Adipocyte (in vitro differentiated cells): ENCODE measurements at places on chromosomes 13 and 19.
A peak's percentile ranks its signal among the peaks of the same experiment; 100 is the strongest.

- DNase-seq, result no peak
These were observed 606.7 kb upstream of the KLHL1 start for GRCh38 chr13:70714993-70715392.

- peak; percentile 64 for DNase-seq
These were observed 102.5 kb downstream of the GADD45B start for GRCh38 chr19:2578391-2578890.

GRCh38 chr13:92807353-92807752 lies 419.3 kb upstream of the GPC6 start:
- DNase-seq, result peak; percentile 48

GRCh38 chr13:43883631-43884030 lies 3.9 kb downstream of the LACC1 start:
- no peak for DNase-seq

GRCh38 chr19:58409010-58409790 lies 751 bp downstream of the ZNF584 start:
- peak; percentile 58 for DNase-seq

GRCh38 chr13:57635541-57636085 lies 4.1 kb downstream of the PCDH17 start:
- no peak for DNase-seq

DNA sequence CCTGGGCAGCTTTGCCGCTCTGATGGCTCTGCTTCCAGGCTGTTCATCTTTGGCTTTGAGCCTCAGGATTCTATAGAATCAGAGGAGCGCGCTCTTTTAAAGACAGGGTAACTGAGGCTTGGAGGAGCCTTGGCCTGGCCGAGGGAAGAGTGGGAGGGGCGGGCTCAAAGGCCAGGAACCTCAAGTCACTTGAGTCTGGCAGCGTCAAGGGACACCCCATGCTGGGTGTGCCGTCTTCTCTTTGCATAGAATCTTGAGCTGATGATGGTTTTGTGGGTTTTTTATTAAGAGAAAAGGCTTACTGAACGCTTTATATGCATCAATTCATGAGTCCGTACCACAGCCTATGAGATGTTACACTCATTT lies 1.1 kb downstream of the PGLS start:
- no peak for DNase-seq

GRCh38 chr13:110410936-110411687 lies 104.0 kb downstream of the COL4A2 start:
- DNase-seq, result no peak

GRCh38 chr19:582497-583197 lies 7.0 kb upstream of the HCN2 start:
- DNase-seq, result peak; percentile 36

DNA sequence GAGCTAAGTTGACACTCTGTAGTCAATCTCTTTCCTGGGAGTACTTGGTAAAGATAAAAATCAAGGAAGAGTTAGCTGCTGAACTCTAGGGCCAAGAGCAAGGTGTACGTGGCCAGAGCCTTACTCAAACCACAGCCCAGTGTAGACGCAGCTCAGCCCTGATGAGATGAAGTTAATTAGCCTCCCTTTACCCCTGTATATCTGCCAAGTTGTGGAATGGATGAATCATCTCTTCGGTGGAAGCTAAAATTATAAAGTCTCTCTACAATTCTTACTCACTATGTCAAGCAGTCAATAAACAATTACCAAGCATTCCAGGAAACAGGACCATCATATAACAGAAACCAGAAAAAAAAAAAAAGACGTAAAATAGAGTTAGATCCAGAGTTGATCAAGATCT lies 146.9 kb upstream of the UFM1 start:
- DNase-seq, result peak; percentile 10

DNA sequence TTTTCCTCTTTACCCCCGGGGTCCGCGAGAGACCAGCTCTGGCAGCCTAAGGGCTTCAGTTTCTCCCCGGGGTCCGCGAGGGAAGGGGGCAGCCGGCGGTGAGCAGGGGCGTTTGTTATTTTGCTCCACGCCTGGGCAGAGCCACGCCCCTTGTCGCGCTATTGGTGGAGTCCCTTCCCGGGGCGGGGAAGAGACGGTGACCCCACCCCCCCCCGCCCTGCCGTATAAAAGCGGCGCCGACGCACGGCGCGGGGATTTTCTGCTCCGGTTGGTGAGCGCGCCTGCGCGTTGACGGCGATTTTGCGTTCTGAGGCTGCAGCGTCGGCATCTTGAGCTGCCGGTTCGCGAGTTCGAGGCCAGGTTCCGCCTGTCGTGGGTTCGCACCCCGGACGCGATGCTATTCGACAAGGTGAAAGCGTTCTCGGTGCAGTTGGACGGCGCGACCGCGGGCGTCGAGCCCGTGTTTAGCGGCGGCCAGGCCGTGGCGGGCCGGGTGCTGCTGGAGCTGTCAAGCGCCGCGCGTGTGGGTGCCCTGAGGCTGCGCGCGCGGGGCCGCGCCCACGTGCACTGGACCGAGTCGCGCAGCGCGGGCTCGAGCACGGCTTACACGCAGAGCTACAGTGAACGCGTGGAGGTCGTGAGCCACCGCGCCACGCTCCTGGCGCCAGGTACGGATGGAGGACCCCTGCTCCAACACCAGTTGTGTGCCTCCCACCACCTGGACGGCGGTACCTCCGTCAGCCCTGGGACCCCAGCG lies at the start of gene ARRDC2:
Gene ARRDC2, plus strand, starts transcription at position 254 of the 757 bp plus-strand sequence. Its CDS starts 141 bp downstream, at position 395.
- peak; percentile 97 for DNase-seq

GRCh38 chr19:43812688-43813087 lies 10.4 kb upstream of the LYPD5 start:
- no peak for DNase-seq

DNA sequence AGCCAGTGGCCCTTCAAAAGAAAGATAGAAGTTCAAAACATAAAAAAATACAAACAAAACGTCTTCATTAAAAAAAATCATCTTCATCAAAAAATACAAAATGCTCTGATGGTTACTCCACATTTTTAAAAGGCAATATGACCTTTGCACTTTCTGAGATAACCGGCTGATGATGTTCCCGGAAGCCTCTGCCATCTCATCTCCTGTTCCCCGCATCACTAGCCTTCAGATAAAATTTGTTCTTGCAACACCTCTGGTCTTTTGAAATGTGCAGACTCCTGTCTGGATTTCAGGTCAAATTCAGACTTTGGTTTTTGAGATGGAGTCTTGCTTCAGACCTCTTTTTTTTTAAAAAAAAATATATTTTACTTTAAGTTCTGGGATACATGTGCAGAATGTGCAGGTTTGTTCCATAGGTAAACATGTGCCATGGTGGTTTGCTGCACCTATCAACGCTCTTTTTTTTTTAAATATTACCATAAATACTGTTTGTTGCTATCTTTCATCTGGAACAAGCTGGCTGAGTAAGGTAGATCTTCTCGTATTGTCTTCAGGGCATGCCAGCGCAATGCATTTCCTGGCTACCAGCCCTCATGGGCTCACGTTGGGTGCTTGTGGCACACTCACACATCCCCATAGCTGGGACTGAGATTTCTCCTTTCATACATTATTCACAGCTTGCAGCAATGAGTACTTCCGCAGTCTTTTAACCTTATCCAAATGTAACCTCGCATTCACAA lies 418.9 kb upstream of the ARGLU1 start:
- no peak for DNase-seq

- no peak for DNase-seq
These were observed 133.1 kb upstream of the ZNF91 start for GRCh38 chr19:23528376-23528775.

- no peak for DNase-seq
These were observed at the start of gene CD70 for GRCh38 chr19:6590827-6591319. Gene CD70, minus strand, starts transcription at chr19:6591150. Its CDS starts 148 bp downstream, at chr19:6591002.

DNA sequence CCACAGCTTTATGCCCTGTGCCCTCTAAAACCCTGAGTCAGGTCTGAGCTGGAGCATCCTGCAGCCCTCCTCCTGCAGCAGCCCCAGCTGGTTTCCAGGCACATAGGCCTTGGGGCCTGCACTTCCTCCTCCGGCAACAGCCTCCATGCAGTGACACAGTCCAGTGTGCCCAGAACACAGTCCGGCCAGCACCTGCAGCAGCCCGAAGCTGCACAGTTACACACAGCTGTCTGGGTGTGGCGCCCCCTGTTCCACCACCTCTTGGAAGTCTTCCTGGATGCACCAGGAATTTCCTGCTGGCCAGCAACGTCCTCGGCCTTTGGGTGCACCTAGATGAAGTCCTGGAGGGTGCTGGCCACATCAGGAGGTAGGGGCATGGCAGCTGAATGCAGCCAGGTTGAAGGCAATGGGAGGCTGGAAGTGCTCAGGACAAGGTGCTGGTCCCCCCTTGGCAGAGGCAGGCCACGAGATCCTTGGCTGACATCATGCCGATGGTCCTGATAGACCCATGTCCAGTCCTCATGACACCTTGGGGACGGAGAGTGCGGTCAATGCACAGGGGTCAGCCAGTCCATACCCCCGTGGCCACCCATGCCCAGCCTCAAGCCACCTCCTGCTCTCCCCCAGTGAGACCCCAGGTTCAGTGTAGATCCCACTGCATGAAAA lies 27.1 kb upstream of the PARP4 start:
- DNase-seq, result no peak

GRCh38 chr19:2529473-2529918 lies 53.6 kb downstream of the GADD45B start:
- peak; percentile 70 for DNase-seq

GRCh38 chr13:99057310-99057975 lies 79.6 kb upstream of the DOCK9 start:
- DNase-seq, result peak; percentile 75

- no peak for DNase-seq
These were observed 4.9 kb upstream of the ZC3H13 start for GRCh38 chr13:46057256-46058015.

- DNase-seq, result no peak
These were observed 35.5 kb upstream of the LPAR6 start for GRCh38 chr13:48448285-48448958.

DNA sequence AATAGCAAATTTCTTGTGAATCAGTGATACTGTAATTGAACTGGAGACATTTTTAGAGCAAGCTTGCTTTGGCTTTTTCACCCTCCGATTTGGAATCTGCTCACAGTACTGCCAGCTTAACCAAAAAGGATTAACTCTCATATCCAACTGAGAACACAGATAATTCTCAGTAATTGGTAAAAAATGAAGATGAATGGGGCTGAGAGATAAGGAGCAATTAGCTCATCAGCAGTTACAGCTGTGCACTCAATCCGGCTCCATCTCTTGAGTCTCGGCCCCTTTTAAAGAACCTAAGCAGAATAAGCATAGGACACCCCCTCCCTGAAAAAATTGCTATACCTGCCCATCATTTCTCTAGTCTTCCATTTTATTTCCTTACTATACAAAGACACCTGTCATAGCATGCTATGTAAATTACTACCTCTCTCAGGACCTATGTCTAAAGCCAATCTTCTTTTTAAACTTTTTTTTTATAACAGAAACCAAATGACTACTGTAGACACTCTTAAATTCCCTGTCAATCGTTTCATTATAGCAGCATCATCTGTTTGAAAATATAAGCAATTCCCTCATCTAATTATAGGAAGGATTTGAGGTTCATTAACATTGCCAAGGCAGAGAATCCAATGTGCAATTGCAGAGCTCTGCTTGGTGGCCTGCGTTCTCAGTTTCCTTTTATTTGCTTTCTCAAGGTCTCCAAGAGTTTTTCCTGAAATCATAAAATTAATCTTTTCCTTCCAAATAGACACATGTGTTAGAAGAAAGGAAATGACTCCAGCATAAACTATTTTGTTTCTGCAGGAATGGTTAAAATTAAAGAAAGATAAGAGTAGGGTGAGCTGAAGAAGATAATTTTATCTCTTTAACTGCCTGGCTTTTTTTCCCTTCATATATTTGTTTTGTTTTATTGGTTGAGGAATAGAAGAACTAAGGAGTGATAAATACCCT lies 242.1 kb downstream of the DACH1 start:
- no peak for DNase-seq

GRCh38 chr13:48526286-48526685 lies 6.6 kb downstream of the RCBTB2 start:
- DNase-seq, result no peak

- DNase-seq, result no peak
These were observed 7.8 kb downstream of the ACTN4 start for GRCh38 chr19:38655148-38655824.

GRCh38 chr13:112669881-112670499 lies 19.8 kb upstream of the ATP11A start:
- no peak for DNase-seq

DNA sequence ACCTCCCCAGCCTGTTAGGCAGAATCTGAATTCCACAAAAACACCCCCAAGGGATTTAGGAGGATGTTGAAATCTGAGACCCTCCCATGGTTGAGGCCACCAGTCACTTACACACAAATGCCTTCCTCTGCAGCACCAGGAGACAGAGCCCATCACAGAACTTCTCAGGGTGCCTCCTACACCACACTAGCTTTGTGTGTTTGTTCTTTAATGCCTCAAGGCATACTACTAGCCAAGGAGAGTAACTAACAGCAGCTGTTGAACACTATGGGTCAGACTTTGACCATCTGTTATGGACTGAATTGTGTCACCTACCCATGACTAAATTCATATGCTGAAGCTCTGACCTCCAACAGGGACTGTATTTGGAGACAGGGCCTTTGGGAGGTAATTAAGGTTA lies 9.5 kb upstream of the MED26 start:
- DNase-seq, result peak; percentile 46

GRCh38 chr19:48651683-48652048 lies 5.7 kb upstream of the CA11 start:
- no peak for DNase-seq

DNA sequence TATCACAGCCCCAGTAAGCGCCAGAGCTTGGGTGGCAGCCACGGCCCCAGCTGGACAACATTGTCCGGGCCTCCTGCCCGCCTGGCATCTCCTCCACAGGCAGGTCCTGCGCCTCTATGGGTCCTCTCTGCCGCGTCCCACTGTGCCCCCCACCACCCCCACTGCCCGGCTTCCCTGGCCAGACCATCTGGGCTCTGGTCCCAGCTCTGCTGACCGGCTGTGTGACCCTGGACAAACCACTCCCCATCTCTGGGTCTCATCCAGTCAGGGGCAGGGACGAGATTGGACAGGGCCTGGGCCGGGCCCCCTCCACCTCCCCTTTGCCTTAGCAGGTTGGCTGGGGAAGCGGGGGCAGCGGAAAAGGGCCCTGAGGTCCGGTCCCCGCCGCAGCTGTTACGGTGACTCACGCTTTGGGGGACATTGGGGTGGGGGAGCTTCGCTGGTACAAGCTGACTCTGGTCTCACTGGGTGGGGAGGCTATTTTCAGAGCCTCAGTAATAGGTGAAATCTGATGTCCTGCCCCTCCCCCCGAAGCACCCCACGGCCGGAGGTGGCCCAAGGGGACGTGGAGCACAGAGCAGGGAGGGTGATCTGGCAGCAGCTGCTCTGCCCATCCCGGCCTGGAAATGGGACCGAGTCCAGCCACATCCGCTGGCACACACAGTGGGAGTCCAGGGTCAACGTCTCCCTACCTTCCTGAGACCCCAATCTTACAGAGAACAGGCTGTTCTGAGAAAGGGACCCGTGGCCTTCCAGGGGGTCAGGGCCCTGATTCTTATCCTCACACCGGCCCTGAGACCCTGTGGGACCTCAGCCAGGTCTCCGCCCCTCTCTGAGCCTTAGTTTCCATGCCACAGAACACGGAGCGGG lies 9.1 kb downstream of the NFIC start:
- peak; percentile 56 for DNase-seq

DNA sequence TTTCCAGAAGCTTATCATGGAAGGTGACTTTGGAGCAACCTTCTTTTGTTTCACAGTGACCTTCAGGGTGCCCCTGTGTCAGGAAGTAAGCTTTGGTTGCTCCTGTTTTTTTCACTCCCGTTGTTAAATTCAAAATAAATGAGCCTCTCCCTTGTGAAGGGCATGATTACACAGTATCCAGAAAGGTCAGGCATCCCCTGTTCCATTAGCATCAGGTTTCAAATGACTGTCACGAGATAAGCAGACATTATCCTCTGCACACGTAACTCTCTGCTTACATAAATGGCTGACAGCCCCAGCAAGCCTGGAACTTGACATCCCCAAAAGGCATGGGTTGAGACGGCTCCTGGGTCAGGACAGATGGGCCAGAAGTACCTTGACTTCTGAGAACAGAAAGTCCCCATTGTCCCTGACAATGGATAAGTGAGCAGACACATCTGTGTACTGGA lies 52.0 kb downstream of the RAB20 start:
- peak; percentile 8 for DNase-seq
